ENCODE measurements at places on chromosomes 7 and 10. TPM values are rescaled to one million over a fixed set of nuclear protein-coding genes. Genes with fewer than 3 reads are reported as not detected.
A peak's percentile ranks its signal among the peaks of the same experiment; 100 is the strongest.

DNA sequence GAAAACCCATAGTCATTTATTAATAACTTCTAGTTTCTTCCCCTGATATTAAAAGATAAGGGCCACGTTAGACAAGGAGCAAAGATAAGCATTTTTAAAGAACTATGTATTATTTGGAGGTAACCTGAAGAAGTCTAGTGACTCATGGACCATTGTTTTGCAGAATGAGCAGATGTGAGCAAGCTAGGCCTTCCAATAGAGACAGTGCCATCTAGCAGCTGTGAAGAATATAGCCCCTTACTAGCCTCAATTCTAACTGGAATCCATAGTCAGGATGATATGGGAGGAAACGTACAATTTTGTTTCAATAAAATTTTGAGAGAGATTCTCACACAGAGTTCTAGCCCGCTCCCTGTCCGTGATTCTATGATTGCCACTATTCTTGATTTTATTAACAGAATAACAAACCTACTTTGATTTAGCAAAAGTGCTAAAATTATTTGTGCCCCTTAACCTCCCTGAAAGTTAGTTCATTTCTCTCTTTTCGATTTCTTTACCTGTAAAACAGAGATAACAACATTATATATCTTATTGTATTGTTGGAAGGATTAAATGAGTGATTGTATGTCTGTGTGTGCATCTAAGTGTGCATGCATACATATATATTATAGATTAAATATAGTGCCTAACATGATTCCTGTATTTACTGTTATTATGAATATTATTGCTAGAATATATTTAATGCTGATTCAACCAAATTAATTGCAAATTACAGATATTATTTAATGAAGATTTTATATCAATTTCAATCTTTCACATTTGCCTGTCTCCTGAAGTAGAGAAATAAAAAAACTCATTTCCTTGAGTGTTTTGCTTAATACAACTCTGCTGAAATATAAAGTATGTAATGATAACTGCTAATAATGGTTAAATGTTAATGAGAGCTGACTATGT lies 22.7 kb downstream of the FAM237B start:
- peak; percentile 70 for DNase-seq

- DNase-seq: peak; percentile 21
Measured at GRCh38 chr10:11863353-11864109, 40.4 kb downstream of the PROSER2 start.

GRCh38 chr10:51319173-51319435 lies 244.8 kb downstream of the PRKG1 start:
- no peak for DNase-seq

- DNase-seq: no peak
Measured at GRCh38 chr7:111593343-111593742, 31.1 kb upstream of the IMMP2L start.

Gene MCM10
- total RNA-seq: 20.7 TPM

DNA sequence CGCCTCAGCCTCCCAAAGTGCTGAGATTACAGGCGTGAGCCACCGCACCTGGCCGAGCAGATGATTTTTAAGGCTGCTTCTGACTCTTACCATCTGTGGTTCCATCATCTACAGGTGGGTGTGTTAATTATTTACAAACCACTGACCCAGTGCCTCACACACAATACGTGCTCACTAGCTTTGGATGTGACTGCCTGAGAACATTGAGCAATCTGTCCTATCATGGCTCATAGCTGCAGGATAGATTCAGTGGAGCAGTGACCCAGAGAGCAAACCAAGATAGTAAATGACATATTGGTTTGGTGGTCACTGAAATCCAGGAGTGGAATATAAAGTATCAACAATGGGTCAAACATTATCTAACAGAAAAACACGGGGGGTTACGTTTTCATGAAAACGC lies 24.1 kb downstream of the GPAM start:
- DNase-seq: no peak

DNA sequence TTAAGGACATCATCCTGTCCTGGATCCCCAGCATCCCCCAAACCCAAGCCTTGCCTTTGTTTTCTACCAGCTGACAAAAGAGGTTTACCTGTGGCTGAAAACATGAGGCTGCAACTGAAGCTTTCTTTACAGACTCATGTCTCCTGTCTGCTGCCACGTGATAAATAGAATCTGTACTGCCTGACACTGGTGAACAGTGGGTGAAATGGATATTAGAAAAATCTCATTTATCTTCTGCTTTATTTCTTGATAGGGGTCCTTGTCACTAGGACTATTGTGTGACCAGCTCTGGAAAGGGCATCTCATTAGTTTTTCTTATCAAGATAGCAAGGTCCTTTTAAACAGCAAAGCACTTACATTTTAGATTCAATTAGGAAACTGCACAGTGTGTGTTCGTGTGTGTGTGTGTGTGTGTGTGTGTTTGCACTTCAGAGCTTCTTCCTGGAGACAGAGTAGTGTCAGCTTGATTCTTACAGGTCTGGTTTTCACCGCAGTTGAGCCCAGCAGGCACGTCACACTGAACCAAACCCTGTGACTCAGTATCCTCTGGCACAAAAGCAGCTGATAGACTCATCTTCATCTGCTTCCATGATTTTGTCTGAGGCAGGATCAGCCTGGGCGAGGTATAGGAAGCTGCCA lies 373.5 kb upstream of the CELF2 start:
- DNase-seq: no peak

DNA sequence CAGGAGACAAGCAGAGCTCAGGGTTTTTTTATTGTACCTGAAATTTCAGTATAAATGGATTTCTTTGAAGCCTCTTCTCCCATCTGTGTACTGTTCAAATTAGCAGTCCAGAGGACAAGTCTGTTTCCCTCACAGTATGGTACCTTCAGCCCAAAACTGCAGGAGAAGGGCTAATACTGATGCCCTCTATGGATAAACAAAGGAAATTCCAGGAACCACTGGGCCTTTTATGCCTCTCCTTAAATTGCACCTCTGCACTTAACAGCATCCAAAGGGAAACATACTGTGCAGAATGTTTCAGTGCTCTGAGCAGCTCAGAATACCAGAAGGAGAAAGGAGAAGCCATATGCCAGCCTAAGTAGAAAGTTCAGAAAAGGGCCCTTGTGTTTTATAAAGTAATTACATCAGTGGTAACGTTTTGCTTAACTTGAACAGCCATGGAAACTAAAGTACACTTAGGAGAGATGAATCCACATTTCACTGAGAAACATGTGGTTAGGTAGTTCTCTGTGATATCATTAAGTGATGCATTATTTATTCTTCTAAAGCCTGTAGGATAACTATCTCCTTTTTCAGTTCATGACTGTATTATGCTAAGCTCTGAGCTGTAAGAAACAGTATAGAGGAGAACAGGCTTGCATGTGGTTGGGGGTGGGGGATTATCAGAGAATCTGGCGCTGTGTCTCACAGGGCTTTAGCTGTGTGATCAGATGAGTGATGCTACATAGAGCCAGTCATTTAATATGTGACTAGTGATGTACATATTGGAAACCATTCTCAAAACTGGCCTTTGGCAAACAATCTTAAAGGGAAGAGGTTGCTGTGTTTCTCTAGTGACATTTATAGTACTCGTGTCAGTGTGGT lies 111.3 kb downstream of the POU6F2 start:
- no peak for DNase-seq

GRCh38 chr10:120420421-120420820 lies 36.6 kb upstream of the PLPP4 start:
- peak; percentile 53 for DNase-seq
